ENCODE measurements at places on chromosomes 11 and 22.
A peak's percentile ranks its signal among the peaks of the same experiment; 100 is the strongest.

- DNase-seq = no peak
Observed at GRCh38 chr11:59182457-59183151, 10.7 kb downstream of the DTX4 start.

GRCh38 chr11:14588681-14589080 is 54.9 kb upstream of the PDE3B start:
- no peak for DNase-seq

- DNase-seq = no peak
Observed at GRCh38 chr11:75536786-75537641, 11.3 kb upstream of the GDPD5 start.

GRCh38 chr22:47355776-47356510 is 593.5 kb downstream of the TBC1D22A start:
- DNase-seq = no peak

DNA sequence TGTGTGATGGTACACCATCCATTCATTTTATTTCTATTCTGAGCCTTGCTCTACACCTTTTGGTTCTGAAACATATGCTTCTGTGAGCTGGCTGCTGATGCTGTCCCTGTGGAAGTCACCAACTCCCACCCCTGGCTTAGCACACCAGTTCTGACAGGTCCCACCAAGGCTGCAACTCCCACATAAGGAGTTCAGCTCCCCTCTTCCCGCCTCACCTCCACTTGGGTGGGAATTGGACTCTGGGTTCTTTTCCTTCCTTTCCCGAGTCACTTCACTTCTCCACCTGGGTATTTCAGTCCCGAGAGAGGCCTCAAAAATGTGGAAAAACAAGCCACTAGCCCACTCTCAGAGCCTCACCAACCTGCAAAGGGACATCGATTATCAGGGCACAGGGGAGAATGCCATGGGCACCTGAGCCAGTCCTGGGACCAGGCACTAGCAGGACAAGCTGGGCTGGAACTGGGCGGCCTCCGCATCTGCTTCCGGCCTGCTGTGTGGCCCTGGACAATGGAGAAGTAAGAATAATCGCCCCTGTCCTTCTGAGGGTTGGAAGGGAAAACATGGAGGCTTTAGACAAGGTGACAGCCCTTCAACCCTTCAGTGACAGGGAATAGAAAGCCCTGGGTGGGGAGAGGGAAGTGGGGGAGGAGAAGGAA is 80.1 kb downstream of the IGLL1 start:
- no peak for DNase-seq

- no peak for DNase-seq
Observed at GRCh38 chr11:12216671-12217374, 106.4 kb downstream of the MICAL2 start.

DNA sequence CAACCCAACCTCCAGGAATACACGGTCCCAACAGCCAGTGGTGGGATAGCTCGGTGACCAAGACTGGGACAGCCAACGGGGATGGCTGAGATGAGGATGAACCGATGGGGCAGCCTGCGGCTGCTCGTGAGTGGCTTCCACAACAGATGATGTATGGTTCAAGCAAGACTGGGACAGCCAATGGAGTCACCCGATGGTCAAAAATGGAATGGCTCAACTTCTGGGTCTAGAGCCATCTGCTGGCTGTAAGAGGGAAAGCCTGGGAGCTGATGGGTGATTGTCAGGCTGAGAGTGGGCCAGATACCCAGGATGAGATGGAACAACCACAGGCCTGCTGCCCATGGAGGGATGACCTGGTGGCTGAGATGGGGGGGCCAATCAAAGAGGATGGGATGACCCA is 35.5 kb downstream of the SYT7 start:
- no peak for DNase-seq

DNA sequence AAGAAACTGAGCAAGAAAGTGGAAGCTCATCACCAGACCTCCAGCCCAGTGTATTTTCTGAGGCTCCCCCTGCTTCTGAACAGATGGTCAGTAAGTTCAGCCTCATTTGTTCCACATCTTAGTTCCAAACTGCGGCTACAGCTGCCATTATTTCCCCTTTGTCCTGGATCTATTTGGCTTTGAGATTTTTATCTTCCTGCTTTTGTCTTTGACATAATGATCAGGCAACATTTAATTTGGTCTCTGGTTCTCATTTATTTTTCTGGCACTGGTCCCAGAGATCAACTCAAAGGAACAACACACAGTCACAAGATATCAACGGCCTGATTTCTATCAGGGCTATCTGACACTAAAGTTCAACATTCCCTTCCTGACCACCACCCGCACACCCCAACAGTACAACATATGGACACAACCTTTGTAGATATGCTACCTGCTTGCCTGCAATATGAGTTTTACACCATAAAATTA is 137.5 kb downstream of the FAM76B start:
- DNase-seq = no peak

GRCh38 chr11:17865765-17866428 is 131.3 kb downstream of the KCNC1 start:
- DNase-seq = no peak

GRCh38 chr11:104337273-104337672 is 173.3 kb upstream of the PDGFD start:
- DNase-seq = no peak

DNA sequence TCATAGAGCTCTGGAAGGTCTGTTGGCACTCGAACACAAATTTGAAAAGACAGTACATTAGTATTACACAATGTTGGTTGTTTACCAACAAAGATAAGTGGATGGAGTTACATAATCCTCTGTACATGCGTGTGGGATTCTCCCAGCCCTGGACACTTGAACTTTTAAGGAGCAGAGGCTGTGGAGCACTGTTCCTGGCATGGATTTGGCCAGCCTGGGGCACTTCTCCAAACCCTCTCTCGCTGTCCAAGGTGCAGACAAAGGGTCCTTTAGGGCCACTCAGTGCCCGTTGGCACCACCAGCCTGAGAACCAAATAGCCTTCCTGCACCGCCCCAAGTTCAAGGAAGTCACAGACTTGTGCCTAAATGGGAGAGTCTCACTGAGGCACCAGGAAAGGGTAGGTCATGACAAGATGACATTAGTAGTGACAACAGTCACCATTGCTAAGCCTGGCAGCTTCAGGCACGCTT is 1.6 kb upstream of the ANO1 start:
- no peak for DNase-seq

GRCh38 chr11:86459682-86460460 is 85.2 kb downstream of the CCDC81 start:
- no peak for DNase-seq

- DNase-seq = no peak
Observed at GRCh38 chr11:134060316-134060715, 8.6 kb upstream of the JAM3 start.

GRCh38 chr11:105799728-105800462 is 190.0 kb downstream of the GRIA4 start:
- no peak for DNase-seq

GRCh38 chr11:121844016-121844415 is 272.0 kb downstream of the BLID start:
- DNase-seq = no peak

DNA sequence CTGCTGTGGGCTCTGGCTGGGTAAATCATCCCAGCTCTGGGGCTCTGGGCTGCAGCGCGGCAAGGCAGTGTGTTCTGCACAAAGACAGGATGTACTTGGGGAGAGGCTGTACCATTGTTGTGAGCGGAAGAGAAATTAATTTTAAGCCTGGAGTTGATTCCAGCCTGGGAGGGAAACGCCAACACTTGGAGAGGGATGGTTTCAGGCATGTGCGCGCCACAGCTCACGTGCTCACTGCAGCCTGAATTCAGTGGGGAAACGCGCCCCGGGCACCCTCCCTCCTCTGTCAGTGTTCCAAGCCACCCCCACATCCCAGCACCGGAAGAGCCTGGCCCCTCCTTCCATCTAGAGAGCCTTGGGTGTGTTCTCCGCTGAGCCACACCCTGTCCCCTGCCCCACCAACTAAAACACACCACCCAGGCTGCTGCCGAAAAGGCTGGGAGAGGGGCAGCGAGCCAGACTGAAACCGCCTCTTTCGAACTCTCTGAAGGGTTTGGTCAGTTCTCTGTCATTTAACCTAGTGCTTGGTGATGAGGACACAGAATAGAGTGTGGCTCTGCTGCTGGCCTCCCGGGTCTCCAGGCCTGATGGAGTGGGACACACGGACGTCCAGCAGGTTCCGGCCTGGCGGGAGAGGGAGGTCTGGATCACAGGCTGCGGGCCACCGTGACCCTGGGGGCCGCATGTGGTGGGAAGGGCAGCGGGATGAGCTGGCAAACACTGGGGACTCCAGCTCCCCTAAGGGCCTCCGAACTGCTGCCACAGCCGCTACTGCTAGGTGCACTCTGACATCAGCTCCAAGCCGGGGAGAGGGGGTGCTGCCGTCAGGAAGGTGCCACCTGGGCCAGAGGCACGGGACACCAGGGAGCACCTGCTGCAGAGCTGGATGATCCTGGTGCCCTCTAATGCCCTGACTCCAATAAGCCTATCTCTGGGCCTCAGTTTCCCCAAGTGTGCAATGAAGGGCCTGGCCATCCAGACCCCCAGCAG is 230.8 kb downstream of the CTTN start:
- DNase-seq = peak; percentile 81

DNA sequence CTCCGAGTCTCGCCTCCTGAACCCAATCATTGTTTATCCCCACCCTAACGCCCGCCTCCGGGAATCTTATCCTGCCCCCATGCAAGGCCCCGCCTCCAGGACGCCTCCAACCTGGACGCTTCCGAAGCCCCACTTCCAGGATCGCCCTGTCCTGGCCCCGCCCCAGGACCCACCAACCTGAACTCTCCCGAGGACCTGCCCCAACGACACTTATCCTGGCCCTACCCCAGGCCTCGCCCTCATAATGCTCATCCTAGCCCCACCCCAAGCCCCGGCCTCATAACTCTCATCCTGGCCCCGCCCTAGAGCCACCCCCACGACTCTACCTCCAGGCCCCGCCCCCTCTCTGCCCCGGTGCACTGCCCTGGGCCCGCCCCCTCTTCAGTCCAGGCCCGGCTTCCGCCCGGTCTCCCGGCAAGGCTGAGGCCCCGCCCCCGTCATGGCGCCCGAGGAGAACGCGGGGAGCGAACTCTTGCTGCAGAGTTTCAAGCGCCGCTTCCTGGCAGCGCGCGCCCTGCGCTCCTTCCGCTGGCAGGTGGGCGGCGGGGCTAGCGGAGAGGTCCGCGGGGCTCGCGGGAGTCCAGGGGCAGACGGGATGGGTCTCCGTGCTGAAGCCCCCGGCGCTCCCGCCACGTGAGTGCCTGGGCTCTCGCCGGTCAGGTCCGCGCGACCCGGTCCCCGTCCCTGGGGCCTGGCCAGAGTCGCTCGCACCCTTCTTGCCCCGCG is 45.7 kb upstream of the DEFB108B start:
- peak; percentile 99 for DNase-seq

- DNase-seq = no peak
Observed at GRCh38 chr11:109150581-109150980, 271.4 kb upstream of the C11orf87 start.

DNA sequence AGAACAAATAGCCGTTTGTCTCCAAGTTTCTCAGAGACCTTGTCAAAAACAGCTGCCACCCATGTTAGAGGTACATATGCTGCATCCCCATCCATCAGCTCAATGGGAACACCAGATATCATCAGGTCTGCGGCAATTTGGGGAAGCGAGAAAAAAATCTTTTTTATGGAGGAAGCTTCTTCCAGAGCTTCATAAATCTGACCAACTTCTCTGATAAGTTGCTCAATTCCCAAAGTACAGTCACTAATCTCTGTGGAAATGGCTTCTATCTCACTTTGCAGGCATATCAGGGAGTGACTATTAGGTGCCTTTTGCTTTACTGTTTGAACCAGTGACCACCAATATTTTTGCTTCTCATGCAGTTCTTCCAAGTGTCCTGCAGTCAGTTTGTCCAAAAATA is 34.3 kb upstream of the MRPL17 start:
- no peak for DNase-seq

- no peak for DNase-seq
Observed at GRCh38 chr11:100940111-100940510, 189.5 kb downstream of the PGR start.

GRCh38 chr11:73197348-73197747 is 20.7 kb upstream of the P2RY2 start:
- no peak for DNase-seq

GRCh38 chr11:117098269-117099232 is at the start of gene SIK3:
Gene SIK3 (minus strand): TSS chr11:117098428. CDS start chr11:117098415, 13 bp downstream.
- peak; percentile 97 for DNase-seq

- no peak for DNase-seq
Observed at GRCh38 chr22:35684270-35684700, 33.4 kb upstream of the APOL5 start.

DNA sequence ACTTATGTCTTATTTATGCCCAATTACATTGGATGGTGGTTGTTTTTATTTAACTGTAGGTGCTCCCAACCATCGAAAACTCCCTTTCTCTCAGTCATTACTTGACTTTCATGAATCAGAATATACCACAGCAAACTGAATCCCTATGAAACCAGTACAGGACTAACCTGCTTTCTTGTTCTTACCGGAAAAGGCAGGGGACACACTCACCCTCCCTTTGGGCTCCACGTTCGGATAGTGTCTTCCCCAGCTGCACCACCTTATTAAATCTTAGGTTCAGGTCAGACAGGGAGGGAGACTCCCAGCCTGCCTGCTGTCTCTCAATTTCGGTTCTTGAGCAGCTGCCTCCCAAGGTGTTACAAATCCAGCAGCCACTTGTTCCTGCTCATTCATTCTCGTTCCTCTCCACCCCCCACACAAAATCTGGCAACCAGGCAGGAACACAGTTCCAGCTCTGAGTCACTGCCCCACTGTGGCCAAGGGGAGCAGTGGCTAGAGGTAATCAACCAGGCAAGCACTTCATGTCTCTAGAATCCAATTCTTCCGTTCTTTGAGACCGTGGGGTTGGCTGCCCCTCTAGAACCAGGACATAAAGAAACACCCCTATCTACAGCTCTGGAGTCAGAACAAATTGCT is 133.0 kb downstream of the PLEKHA7 start:
- DNase-seq = no peak

DNA sequence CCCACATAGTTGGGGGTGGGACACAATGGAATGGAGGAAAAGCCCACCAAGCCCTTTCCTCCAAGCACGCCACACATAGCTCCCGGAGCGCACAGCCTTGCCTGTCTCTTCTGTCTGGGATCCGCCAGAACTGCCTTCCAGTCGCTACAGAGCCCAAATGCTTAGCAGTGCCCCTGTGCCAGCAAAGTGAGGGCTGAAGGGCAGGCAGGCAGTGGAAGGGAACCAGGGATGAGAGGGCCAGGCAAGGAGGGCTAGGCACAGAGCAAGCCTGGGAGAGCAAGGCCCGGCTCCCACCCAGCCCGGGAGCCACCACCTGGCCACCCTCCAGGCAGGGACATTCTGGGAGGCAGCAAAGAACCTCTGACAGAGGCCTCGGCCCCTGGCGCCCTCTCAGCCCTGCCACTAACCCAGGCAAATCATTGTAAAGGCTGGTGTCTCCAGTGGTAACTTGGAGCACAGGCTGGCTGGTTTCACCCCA is 32.5 kb downstream of the PPP2R1B start:
- no peak for DNase-seq

GRCh38 chr11:132943357-132943705 is 589.0 kb downstream of the OPCML start:
- no peak for DNase-seq

DNA sequence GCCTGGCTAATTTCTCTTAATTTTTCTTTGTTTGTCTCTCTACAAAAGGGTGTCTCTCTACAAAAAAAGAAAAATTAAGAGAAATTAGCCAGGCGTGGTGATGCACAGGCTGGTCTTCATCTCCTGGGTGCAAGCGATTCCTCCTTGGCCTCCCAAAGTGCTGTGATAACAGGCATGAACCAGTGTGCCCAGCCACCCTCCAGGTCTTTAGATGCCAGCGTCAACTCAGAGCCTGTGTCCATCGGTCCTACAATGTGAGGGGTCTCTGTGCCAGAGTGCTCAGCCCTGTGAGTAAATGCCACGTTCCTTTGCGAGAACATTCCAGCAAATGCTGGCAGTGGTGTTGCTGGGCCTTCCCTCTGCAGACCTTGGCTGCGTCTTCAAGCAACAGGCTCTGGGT is 62.7 kb downstream of the IGF2 start:
- DNase-seq = no peak
